Fibroblast of the aortic adventitia (primary cell): ENCODE measurements at places on chromosomes 7 and 10. TPM values are rescaled to one million over a fixed set of nuclear protein-coding genes. Genes with fewer than 3 reads are reported as not detected.

OGDH gene
- total RNA-seq: 26.2 and 85.6 TPM in 2 replicates

IFIT1B gene
- not detected in 2 replicates for total RNA-seq

HTRA1 gene
- 55.5 and 156 TPM in 2 replicates for total RNA-seq

TRPV5 gene
- total RNA-seq: not detected in 2 replicates

CYP2C9 gene
- not detected in 2 replicates for total RNA-seq
